Upper lobe of left lung (tissue), 6 donors: ENCODE measurements at places on chromosomes 16 and 17.

- DNase-seq: peak; percentile 6
Observed at GRCh38 chr17:6497496-6498221, 53.4 kb downstream of the PIMREG start.

DNA sequence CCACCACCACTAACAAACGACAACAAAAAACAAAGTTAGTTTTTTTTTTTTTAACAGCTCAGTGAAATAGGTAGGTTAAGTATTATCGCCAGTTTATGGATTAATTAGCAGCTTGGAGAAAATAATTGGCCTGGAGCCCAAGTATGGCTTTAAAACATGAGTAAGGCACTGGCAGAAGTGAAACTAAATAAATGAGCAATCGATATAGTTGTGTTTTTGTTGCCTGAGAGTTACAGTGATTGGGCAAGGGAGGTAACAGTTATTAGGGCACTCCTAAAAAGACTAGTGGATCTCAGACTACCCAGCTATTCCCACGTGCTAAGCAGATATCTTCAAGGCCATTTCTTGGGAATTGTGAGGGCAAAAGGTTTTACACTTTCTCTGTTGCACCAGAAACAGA, 2.4 kb downstream of the MLKL start:
- DNase-seq: no peak

DNA sequence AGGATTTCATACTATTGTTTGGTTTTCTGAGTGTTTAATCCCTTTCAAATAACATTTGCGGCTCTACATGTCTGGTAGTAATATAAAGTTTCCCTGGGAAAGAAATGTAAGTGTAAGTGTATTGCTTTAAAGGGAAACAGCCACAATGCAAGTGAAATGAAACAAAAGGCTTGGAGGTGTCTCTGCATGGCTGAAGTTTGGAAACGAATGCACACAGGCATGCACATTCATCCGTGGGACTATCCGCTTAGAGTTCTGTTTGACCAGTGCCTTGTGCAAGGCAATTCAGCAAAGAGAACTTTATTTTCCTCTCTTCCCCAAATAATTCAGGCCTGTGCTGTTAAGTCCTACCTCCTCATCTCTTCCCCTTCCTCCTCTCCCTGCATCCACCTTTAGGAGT, 56.1 kb upstream of the MRTFB start:
- DNase-seq: no peak

DNA sequence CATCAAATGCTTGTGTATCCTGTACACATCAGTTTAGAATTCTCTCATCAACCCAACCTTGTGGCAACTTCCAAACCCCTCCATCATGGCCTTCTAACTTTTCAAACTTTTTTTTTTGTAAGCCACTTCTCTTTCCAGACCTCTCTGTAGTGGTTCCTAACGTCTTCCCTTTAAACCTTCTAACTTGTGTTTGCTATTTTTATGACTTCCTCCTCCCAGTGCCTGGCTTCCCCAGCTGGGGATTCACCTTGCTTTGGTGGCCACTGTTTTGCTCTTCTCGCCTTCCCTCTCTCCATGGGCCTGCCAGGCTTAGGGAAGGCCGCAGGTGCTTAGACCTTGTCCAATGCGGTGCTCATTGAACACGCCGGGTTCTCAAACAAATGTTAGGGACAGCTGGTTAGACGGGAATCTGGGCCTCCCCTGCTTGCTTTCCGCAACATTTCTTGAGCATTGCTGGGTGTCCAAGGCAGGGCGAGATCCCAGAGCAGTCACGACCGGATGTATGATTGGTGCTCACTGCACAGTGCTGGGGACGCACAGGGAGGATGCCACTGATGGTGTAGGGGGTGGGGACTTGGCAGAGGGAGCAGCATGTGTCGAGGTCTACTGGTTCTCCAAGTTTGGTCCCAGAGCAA, 1.1 kb upstream of the XYLT2 start:
- DNase-seq: no peak

DNA sequence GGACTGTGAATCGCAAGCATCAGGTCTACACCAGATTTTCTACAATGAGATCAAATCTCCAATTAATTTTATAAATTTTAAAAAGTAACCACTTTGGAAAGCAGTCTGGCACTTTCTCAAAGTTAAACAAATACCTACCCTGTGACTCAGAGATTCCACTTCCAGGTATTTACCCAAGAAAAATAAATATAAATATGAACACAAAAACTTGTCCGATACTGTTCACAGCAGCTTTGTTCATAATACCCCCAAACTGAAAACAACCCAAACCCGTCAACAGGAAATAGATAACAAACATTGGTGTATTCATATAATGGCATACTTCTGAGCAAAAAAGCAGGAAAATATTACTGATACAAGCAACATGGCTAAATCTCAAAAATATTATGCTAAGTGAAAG, 12.1 kb downstream of the ZDHHC7 start:
- DNase-seq: no peak

DNA sequence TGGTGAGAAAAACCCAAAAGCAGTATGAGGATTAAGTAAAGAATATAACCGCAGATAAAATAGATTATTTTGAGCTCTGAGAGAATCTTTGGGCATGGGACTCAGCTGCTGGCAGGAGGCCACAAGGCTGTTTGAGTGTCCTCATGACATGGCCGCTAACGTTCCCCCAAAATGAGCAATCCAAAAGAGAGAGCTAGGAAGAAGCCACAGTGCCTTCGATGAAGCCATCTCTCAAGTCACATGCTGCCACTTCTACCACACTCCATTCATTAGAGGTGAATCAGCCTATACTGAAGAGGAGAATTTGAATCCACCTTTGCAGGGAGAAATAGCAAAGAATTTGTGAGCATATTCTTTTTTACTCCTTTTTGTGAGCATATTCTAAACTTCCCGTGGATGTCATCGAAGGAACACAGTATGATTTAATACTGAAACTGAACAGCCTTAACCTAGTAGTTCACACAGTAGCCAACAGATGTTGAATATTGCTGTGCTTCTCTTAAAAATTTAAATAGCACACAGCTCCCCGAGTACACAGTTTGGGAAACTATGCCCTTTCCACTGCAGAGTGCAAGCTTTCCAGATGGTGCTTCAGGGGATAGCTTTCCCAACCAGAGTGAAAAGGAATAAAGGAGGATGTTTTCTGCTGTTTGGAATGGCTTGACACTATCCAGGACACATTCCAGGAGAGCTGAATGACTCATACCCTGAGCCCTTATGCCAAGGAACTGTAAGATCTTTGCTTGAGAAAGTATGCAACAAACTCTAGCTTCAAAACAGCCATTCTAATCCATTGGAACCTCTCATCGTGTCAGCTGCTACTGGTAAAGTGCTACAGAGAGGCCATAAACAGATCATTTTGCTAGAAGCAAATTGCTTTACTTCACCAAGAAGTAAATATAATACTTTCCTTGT, 33.9 kb downstream of the ANKFY1 start:
- DNase-seq: peak; percentile 48

DNA sequence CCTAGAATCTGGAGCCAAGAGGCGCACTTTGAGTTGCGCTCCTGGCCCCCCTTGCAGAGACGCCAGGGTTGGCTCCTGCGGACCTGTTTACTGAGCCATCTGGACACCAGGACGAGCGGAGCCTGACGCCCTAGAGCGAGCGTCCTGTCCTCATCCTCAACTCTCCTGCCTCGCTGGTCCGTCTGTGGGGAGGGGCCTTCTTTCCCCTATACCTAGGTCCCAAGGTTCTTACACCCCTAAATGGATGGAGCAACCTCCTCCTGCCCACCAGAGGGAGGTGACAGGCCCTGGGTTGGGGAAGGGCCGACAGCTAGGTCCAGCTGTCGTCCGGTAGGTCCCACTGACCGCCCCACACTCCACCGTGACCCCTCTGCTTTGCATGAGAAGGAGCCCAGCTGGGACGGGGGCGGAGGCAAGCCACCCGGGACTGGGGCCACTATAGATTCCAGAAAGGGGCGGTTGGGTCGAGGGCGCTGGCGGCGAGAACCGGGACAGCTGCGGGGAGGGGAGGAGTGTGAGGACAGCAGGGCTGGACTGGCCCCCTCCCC, 3.1 kb upstream of the LHX1 start:
- DNase-seq: no peak

DNA sequence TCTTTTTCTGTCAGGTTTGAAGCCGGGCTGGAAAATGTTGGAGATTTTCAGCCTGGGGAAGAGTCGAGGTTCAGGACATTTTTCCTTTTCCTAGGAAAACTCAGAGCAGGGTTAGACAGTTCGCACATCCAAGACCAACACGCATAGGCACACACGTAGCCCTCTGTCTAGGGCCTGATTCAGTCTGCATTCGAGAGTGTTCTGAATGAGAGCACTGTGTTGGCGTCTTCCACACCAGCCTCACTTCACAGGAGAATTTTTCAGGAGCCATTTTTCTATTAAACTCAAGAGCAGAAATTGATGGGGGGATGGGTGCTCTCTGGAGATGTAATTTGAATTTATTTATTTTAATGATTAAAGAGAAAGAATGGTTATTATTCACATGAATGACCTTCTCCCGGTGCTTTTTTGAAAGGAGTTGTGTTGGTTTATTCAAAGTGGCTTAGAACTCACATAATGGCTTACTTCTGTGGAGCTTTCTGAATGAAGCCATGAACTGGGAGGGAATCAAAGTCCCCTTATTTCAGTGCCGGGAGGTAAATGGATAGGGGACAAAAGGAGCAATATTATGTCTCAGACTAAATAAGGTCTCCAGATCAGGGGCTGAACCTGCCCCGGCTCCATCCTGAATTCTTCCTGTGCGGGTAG, 194.3 kb downstream of the CCDC182 start:
- no peak for DNase-seq

GRCh38 chr16:66881014-66881417, 701 bp downstream of the PDP2 start:
- DNase-seq: no peak

DNA sequence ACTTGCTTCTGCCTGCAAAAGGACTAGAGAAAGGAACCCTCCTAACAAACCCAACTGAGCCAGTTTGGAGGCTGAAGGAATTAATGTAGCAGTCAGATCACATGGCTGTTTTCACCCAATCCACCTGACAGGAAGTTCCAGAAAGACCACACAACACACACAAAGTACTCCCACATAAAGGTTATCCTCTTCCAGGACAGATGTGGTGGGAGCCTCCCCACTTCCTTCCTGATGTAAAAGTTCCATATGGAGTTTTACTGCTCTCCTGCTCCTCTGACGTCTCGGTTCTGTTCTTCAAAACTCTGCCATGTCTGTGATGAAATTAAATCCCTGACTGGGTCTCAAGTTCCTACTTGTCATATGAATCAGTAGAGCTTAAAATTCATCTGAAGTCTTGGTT, 497.0 kb upstream of the HSBP1 start:
- DNase-seq: no peak

GRCh38 chr17:60327134-60327900, 64.6 kb downstream of the USP32 start:
- no peak for DNase-seq

- DNase-seq: no peak
Observed at GRCh38 chr16:87058728-87059250, 258.4 kb downstream of the C16orf95 start.

- DNase-seq: no peak
Observed at GRCh38 chr17:81176666-81177065, 10.6 kb upstream of the AATK start.

DNA sequence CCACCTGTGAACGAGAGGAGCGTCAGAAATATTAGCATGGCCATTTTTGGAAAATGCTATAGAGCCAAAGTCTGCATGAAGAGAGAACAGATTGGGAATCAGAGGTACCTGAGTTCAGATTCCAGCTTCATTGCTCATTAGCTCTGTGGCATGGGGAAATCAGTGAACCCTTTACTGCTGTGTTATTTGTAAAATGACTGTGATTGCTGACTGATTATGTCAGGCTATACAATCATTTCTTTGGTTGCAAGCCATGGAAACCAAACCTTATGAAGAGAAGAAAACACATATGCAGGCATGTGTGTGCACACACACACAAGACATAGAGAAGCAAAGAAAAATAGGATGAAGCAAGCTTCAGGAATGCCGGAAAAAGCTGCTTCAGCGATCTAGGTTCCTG, 101.4 kb upstream of the HSBP1 start:
- no peak for DNase-seq

- DNase-seq: no peak
Observed at GRCh38 chr17:1561420-1562175, 994 bp downstream of the PITPNA start.

GRCh38 chr17:80737106-80738019, 192.7 kb downstream of the RPTOR start:
- no peak for DNase-seq

DNA sequence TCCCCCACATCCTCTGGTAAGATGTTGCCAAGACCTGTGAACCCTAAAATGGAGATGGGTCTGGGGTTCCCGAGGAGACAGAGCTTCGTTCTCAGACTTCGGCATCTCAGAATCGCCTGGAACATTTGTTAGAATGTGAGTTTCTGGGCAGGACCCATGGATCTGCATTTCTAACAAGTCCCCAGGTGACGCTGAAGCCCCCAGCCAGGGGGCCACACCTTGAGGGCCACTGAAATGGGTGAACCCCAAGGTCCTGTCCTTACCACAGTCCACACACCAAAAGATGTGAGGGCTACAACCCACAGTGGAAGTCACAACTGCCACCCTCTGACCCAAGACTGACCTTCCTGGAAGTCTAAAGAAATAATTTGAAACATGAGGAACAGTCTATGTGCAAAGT, 14.0 kb downstream of the MPP3 start:
- DNase-seq: no peak

DNA sequence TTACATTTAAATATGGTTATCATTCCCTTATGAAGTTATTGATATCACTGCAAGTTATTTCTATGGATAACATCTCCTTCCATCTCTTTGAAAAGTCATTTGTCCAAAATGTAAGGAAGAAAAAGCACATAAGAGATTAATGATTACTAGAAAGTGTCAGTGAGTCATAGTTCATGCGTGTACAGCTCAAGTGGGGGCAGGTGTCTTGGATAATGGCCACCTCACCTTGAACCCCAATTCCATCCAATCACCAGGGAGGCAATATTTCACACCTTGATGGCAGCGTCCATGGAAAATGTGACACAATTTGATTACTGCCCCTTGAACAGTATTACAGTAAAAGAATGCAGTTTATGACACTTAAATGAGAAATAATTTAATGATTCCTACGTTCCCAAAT, 358.3 kb upstream of the SOX9 start:
- no peak for DNase-seq

DNA sequence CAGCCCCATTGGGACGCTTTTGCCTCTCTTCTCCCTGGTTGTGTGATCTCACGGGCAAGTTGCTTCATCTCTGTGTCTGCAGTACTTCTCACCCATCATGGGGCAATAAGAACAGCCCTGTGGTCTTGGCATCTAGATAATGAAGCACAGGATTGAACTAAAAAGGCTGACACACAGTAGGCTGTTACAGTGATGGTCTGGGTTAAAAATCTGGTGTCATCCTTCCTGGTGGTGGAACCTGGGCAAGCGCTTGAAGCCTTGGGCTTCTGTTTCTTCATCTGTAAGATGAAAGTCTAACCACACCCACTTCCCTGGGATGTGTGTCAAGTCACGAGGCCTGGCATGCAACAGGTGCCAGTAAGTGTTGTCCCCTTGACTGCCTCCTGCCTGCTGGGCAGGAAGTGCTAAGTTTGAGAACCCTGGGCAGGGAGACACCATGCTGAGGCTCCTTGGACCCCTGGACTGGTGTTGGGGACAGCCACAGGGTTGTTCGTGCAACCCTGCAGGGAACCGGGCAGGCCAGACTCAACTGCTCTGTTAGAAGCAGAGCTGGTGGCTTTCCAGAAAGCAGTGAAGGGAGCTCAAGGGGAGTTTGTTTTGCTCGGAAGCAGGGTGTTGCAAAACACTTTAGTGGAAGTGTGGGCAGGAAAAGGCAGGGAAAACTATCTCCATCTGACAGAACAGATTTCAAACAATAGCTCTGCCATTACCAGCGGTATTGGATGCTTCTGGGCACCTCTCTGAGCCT, 5.9 kb upstream of the MAP2K3 start:
- peak; percentile 91 for DNase-seq
